ENCODE measurements at places on chromosomes 2 and 18.

GRCh38 chr2:219229305-219230058 is at the start of the genes ANKZF1 and ATG9A:
Gene ANKZF1 (plus strand): TSS chr2:219229806. CDS start chr2:219230258, 452 bp downstream.
Gene ATG9A (minus strand): TSS chr2:219229636. CDS start chr2:219228024, 1,612 bp downstream.
- peak; percentile 98 for DNase-seq

- no peak for DNase-seq
Measured at GRCh38 chr2:170115501-170116229, 62.3 kb upstream of the MYO3B start.

DNA sequence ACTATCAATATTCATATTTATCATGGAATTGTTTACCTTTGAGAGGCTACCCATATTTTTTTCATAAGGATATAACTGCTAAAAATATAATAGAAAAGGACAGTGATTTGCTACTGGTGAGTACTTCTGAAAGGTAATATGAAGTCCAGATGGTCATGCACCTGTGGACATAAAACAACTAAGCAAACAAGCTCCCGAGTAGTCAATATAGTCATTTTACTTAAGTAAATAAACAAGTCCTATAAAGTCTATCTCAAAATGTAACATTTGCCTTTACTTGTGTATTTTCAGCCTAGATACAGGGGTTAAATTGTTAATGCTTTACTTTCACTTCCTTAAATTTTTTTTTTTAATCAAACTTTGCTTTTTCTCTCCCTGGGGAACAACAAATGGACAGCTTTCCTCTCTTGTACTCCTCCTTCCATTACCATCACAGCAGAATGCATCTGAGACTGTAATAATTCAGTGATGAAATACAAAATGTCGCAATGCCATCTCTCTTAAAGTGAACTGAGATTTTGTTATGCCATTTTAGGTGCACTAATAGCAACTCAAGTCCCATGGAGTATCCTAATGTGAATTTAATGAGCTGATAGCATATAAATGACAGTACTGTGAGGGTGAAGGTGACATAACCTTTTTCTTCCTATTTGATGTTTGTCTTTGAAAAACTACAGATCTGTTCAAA is 1325.4 kb upstream of the ZEB2 start:
- DNase-seq: no peak

DNA sequence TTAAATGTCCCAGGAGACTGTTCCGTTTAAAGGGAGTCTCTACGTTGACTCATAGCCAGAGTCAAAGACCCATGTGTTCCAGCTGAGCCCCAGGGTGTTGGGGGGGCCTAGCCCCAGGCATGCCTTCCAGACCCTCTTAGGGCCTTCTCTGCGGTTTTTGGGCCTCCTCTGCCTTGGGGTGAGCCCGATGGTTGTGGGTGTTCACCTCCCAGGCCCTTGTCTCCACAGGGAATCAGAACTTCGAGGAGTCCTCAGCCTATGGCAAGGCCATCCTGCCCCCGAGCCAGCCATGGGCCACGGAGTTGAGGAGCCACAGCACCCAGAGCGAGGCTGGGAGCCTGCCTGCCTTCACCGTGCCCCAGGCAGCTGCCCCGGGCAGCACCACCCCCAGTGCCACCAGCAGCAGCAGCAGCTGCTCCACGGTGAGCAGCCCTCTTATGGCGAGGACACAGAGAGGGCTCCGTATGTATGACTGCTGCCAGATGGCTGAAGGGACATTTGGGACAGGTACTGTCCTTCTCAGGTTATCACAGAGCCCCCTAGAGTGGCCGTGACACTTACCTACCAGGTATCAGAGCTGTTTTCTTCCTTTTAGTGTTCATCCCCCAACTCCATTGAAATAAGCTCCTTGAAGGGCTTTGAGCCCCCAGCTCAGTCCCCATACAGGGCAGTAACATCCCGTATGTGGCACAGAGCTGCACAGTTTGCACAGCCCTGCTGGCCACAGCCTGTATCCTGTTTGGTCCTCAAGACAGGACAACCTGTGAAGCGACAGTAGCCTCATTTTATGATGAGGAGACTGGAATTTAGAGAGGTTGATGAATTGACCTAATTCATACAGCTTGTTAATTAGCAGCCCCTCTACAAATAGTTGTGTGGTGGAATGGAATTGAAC is 80.7 kb downstream of the EPAS1 start:
- no peak for DNase-seq

GRCh38 chr18:64974391-64975125 is 776.3 kb upstream of the CDH7 start:
- no peak for DNase-seq

DNA sequence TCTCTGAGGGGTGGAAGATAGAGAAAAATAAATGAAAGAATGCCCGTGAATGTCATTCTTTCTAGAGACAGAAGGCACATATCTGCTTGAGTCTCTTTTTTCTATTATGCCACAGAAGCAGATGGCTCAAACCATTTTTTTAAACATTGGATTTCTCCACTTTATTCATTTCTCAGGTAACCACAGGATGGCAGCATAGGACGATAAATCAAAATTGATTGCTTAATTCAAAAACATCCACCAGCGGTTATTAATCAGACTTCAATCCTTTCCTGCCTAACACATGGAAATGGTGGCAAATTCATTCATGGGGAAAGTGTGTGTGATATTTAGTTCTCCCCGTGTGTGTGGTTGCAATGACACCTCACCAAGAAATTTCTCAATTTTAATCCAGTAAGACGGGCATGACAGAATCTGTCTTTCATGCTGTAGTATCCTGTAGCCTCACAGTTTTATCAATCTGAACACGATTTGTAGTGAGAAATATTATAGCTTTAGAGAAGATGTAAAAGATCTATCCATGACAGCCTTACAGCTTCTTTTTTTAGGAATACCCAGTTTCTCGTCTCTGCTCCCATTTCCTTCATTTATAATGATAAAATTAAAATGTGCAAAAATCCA is 72.2 kb downstream of the DSC3 start:
- DNase-seq: no peak

- no peak for DNase-seq
Measured at GRCh38 chr2:47309472-47309951, 93.4 kb upstream of the MSH2 start.

DNA sequence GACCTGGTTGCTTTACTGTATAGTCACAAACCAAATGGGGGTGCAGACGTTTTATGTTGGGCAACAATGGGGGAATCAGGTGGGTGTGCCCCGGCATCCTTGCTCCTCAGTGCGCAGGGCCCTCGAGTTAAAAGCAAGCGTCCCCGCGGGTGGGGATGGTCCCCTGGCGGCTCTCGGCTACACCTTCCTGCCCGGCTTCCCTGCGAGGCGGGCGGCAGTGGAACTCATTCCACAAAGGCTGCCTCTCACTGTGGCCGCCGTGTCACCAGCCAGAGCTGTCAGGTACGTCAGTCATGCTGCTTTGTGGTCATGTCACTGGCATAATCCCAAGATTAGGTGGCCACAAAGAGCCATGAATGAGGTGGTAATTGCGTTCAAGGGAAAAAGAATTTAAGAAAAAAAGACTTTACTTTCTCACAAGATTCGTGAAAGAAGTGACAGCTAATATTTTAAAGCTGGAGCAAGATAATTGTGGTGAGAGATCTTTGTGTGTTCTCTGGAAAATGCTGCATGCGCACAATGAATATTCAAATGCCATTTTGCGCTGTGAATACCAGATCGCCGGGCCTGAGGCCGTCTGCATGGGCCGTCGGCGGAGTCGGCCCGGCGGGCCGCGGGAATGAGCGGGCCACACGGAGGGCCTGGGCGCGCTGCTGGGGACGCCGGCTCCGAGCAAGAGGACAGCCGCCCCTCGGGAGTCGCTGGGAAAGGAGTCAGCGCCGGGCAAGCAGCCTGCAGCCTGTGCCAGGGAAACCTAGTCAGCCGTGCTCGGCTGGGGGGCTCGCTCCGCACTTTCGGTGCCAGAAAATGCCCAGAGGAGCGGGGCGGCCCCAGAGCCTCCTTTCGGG is 82.3 kb upstream of the LDLRAD4 start:
- DNase-seq: peak; percentile 29

- DNase-seq: no peak
Measured at GRCh38 chr2:83528767-83529166, 930.3 kb downstream of the SUCLG1 start.

DNA sequence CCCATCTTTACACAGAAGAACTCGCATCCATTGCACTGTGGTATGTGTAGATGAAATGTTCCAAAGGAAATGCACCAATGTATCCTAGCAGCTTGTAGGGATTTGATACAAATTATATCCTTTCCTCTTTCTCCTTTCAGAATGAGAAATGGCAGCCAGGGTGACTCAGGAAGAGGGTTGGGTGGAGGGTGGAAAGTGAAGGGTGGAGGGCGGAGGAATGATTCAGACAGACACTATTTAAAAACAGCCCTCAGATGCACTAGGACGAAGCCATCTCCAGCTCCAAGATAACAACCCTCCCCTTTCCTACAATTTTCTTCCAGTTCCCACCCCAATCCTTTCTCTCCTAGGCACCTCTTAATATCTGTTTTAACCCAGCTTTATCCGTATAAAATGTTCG is 96.2 kb upstream of the STK39 start:
- DNase-seq: no peak

DNA sequence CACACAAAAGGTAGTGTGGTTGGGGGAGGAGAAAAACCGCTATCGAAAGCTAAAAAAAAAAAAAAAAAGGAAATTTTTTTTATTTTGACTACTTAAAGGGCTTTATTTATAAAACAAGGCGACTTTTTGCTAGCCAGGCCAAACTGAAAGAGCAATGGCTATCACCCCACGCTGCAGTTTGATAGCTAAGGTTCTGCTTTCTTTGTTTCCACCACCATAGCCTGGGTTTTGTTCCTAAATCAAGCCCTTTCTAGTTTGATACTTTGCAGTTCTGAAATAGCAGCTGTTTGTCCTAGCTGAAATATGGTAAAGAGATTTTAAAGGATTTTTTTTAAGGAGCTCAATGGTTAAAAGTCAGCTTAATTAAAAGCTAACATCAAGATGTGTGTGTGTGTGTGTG is 67.4 kb upstream of the ABCA12 start:
- no peak for DNase-seq

GRCh38 chr2:60406192-60406591 is 147.3 kb downstream of the BCL11A start:
- DNase-seq: no peak

- no peak for DNase-seq
Measured at GRCh38 chr2:151343073-151343472, 14.3 kb upstream of the TNFAIP6 start.

- DNase-seq: no peak
Measured at GRCh38 chr18:79588636-79589481, 90.7 kb upstream of the CTDP1 start.

DNA sequence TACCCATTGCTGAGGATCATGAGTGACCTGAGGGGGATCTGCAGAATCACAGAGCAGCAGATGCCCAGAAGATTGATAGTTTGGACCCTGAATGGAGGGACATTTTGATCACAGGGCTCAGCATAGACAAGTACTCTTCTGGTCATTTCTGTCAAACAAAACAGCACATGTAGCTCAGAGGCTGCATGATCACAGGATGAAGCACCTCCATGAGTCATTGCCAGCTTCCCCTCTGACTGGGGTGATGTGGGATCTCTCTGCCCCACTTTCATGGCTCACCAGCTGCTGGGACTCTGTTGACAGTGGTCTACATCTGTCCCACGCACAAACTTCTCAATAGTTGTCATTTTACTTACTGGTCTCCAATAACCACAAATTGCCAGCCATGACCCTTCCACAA is 264.1 kb downstream of the RPIA start:
- DNase-seq: no peak

GRCh38 chr2:176074919-176075425 is 8.8 kb downstream of the EVX2 start:
- DNase-seq: no peak

DNA sequence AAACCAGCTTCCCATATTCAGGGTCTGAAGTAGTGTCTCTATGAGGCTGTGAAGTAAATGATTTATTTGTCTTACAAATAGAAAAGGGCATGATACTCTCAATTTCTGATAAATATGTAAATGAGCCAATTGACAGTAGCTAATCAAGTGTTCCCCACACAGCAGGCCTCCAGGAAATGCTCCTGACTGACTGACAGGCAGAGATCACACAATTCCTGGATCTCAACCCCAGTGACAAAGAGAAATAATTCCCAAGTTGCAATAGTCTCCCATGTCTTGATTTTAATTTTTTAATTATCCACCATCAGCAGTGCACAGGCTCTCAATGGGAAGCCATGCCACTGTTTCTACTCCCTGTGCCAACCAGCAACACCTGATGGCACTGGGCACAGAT is 390.4 kb downstream of the SOX11 start:
- no peak for DNase-seq

DNA sequence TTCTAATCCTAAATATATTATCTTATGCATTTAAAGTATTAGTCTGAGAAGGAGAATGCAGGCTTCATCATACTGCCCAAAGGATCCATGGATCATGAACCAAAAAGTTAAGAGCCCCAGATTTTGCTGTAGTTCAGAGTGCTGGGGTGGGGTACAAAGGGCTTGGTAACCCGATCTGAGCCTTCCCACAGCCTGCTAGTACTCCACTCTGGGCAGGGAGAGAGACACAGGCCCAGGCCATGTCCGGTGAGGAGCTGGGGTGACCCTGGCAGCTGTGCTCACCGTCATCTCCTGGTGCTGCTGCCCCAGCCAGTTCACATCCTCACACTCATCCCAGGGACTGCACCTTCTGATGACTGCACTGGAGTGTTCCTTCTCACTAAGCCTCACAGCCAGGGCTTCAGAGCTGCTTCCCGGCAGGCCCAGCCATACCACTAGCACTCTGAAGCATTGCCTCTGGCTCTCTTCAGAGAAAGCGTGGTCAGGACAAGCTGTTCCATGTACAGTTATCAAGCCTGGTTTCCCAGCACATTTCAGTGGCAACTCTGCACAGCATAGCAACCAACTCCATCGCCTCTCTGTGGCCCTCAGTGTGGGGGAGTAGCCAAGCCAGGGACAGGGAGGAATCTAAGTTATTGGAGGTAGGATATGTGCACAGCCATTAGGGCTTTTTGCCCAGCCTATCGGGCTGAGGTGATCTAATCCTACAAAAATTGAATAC is 189.0 kb upstream of the CTAGE1 start:
- no peak for DNase-seq

GRCh38 chr2:31270822-31271231 is 36.9 kb downstream of the EHD3 start:
- DNase-seq: no peak
